ENCODE measurements at places on chromosomes 5 and 9. TPM values are rescaled to one million over a fixed set of nuclear protein-coding genes. Genes with fewer than 3 reads are reported as not detected.

DNA sequence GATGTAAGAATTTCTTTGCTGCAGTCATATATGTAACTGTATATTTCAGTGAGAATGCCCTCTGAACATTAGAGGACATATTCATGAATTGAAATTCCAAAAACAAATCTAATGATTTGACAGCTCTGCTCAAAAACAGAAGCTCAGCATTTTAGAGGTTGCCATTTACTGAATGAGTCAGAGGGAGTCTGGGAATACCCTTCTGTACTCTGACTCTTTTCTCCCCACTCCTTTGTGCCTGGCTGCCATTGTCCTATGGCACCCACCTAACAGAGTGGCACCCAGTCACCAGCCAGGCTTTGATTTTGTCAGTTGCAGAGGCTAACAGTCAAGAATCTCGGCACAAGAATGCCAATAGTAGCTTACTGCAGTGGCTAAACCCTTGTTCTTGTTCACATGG, 133.6 kb downstream of the ATG10 start:
- DNase-seq: peak; percentile 20

DNA sequence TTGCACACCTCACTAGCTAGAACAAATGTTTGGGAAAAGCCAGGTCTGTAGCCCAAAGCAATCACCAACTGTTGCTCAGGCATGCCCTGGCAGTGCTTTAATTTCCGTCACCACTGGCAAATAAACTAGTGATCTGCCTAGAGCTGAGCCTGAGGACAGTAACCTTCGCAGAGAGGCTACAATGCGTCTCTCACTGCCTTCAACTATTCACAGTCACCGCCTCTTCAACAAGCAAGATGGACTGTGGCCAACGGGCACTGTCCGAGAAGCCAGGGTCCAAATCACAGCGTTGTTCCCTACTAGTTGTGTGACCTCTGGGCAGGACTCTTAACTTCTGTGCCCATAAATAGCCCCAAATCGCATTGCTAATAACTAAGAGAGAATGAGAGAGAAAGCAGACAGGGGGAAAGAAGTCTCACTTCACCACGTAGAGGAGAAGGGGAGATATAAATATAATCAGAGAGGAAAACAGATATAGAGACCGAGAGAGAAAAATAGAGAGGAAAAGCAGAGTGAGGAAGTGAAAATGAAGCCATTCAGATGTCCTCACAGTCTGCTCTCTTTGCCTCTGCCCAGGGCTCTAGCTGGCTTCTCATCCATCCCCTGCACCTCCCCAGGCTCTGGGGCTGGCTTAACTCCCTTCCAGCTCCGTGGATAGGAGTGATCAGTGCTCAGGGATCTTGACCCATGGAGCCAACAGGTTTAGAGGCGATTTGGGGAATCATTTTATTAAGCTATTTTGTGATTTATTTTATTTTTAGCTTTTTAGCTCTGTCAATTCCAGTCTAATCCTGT, 157.9 kb downstream of the ZDHHC21 start:
- DNase-seq: no peak

GRCh38 chr5:88826646-88827585, 56.1 kb downstream of the MEF2C start:
- peak; percentile 90 for DNase-seq

NIPAL4 gene
- 0.18 TPM for total RNA-seq
